ENCODE measurements at places on chromosomes 4 and X. TPM values are rescaled to one million over a fixed set of nuclear protein-coding genes. Genes with fewer than 3 reads are reported as not detected.

LRRC66 gene
- 0.15 TPM for total RNA-seq

TMSB15C gene
- total RNA-seq: 3.5 TPM

FUNDC2 gene
- total RNA-seq: 56.0 TPM

GC gene
- total RNA-seq: not detected

MAGEA9B gene
- not detected for total RNA-seq

PLP1 gene
- 60.7 TPM for total RNA-seq

PHOX2B gene
- total RNA-seq: not detected

HHIP gene
- 0.52 TPM for total RNA-seq

DCLK2 gene
- total RNA-seq: 0.74 TPM

CCDC120 gene
- 4.7 TPM for total RNA-seq

ETDB gene
- total RNA-seq: not detected

SMR3B gene
- total RNA-seq: not detected

GNRHR gene
- total RNA-seq: not detected

GABRQ gene
- total RNA-seq: 3.8 TPM

BLOC1S4 gene
- total RNA-seq: 39.7 TPM

NEIL3 gene
- total RNA-seq: 8.8 TPM

HTN3 gene
- not detected for total RNA-seq

NRK gene
- 2.5 TPM for total RNA-seq

IGFBP7 gene
- total RNA-seq: 4.4 TPM

TMEM165 gene
- 84.0 TPM for total RNA-seq

FAM149A gene
- 13.9 TPM for total RNA-seq

CENPI gene
- total RNA-seq: 21.0 TPM
